ENCODE measurements at places on chromosomes 7 and 10.

GRCh38 chr7:100372256-100372655, 1.0 kb upstream of the PILRA start:
- DNase-seq = peak; percentile 30

- DNase-seq = no peak
Measured at GRCh38 chr10:27911539-27911938, 87.3 kb downstream of the ODAD2 start.

- no peak for DNase-seq
Measured at GRCh38 chr10:118506671-118507590, 88.5 kb downstream of the PRLHR start.

- no peak for DNase-seq
Measured at GRCh38 chr10:69567920-69568319, 5.3 kb downstream of the NEUROG3 start.

- no peak for DNase-seq
Measured at GRCh38 chr7:33649476-33650441, 255.6 kb upstream of the BMPER start.

GRCh38 chr7:96118449-96119001, 203.4 kb downstream of the SLC25A13 start:
- DNase-seq = no peak

DNA sequence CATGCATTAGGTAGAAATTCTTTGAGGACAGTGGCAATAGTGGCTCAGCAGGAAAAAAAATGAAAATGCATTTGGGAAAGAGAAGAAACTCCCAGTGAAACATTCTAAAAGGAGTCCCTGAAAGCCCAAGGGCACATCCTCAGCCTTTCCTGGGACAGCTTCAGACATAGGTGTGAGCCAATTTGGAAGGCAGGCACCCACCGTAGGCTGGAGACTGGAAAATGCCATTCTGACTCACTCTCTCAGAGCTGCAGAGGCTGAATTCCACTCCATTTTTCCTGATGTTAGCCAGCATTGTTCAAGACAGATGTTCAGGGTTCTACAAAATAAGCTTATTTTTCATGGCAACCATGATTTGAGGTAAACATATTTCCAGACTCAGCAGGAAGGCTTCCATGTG, 379.0 kb upstream of the FZD8 start:
- DNase-seq = no peak
